ENCODE measurements at places on chromosomes 2 and 18.
A peak's percentile ranks its signal among the peaks of the same experiment; 100 is the strongest.

DNA sequence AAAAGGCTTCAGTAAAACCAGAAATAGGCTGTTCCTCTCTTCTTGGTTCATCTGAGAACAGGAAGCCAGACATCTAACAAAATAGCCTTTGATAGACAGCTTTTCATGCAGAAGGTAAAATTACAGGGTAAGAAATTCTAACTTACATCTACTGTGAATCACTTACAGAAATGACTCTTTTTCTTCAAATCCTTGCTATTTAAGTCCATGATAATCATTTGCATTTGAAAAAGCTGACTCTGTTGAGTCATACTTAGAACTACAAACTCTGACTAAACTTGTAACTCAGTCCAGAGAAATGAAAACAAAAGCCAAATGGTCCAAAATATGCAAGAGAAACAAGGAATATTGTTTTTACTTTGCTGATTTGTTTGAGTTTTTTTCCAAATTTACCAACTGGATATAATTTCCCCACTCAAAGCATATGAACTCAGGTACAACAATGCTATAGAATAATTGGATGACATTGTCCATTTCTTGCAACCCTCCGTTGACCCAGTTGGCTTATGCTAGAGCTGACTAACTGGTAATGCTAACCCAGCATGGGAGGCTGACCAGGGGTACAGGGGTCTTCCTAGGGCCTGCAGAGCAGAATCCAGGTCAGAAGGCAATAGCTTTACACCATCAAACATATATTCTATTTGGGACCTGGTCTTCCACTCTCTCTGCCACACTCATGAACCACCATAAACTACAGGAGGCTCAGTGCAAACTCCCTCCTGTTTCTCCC, 18.8 kb upstream of the MREG start:
- DNase-seq = no peak
- H3K27me3 ChIP-seq = no peaks in the 10 kb centered on the region
- peak overlapping the region; percentile 42 for H3K27ac ChIP-seq
- H3K4me3 ChIP-seq = no peak overlapping the region
- H3K36me3 ChIP-seq = peaks cover 24% of the 10 kb centered on the region

DNA sequence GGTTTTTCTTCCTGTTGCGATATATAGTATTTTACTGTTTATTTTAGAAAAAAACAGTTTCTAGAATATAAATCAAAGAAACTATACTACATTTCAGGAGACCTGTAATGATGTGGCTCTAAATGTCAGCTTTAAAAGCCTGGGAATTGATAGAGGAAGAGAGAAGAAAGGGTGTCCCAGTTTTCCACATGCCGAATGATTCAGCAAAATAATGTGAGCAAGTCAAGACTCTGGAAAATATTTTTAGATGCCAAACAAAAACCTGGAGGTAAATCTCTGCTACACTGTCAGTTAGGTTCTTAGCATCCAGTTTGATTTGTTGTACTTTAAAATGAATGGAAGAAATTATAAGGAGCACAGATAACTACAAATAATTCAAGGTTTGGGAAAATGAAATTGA, 67.1 kb upstream of the DSG1 start:
- H3K4me1 ChIP-seq = no peaks in the 10 kb centered on the region
- no peak overlapping the region for H3K27ac ChIP-seq
- no peak for DNase-seq
- no peak overlapping the region for H3K4me3 ChIP-seq
- H3K36me3 ChIP-seq = no peaks in the 10 kb centered on the region
- no peaks in the 10 kb centered on the region for H3K27me3 ChIP-seq

GRCh38 chr18:39225373-39225772, 1659.8 kb upstream of the CELF4 start:
- no peaks in the 10 kb centered on the region for H3K27me3 ChIP-seq
- H3K36me3 ChIP-seq = no peaks in the 10 kb centered on the region
- no peak overlapping the region for H3K27ac ChIP-seq
- H3K4me1 ChIP-seq = no peaks in the 10 kb centered on the region
- no peak for DNase-seq
- no peak overlapping the region for H3K4me3 ChIP-seq

GRCh38 chr2:145026456-145027455, 506.8 kb upstream of the ZEB2 start:
- H3K27me3 ChIP-seq = no peaks in the 10 kb centered on the region
- no peaks in the 10 kb centered on the region for H3K36me3 ChIP-seq

- peaks cover 22% of the 10 kb centered on the region for H3K27me3 ChIP-seq
- no peak overlapping the region for H3K27ac ChIP-seq
- H3K4me3 ChIP-seq = no peak overlapping the region
- H3K36me3 ChIP-seq = no peaks in the 10 kb centered on the region
Measured at GRCh38 chr2:861655-862354, 88.8 kb upstream of the SNTG2 start.

DNA sequence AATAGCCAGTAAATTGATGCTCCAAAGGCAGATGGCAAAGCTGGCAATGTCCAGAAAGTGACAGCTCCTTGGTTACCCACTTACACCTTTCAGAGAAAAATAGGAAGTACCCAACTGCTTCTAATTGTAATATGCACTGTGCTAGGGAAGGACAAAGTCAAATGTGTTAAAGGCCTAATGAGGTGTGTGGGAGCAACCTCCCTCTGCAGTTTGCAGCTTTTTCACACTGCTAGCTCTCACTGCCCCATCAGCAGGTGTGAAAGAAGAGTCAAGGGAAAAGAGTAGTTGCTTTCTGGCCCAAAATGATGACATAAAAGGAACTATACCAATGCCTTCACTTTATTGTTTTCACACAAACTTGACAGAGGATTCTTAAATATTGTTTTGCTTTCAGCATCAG, 284.1 kb upstream of the SETBP1 start:
- H3K4me3 ChIP-seq = no peak overlapping the region
- no peak for DNase-seq
- no peaks in the 10 kb centered on the region for H3K36me3 ChIP-seq
- no peaks in the 10 kb centered on the region for H3K4me1 ChIP-seq
- H3K27me3 ChIP-seq = no peaks in the 10 kb centered on the region

GRCh38 chr2:203549406-203549805, 14.3 kb upstream of the RAPH1 start:
- H3K27me3 ChIP-seq = peaks cover 10% of the 10 kb centered on the region
- H3K27ac ChIP-seq = no peak overlapping the region
- no peak for DNase-seq
- peaks cover 9% of the 10 kb centered on the region for H3K4me1 ChIP-seq
- H3K4me3 ChIP-seq = no peak overlapping the region

- no peaks in the 10 kb centered on the region for H3K27me3 ChIP-seq
- H3K4me3 ChIP-seq = no peak overlapping the region
- no peak for DNase-seq
Measured at GRCh38 chr2:132936261-132936660, 266.3 kb upstream of the LYPD1 start.

- no peaks in the 10 kb centered on the region for H3K36me3 ChIP-seq
- no peak overlapping the region for H3K27ac ChIP-seq
- H3K4me1 ChIP-seq = peaks cover 20% of the 10 kb centered on the region
- H3K27me3 ChIP-seq = peaks cover 65% of the 10 kb centered on the region
Measured at GRCh38 chr2:109124982-109125592, 3.9 kb upstream of the SH3RF3 start.

DNA sequence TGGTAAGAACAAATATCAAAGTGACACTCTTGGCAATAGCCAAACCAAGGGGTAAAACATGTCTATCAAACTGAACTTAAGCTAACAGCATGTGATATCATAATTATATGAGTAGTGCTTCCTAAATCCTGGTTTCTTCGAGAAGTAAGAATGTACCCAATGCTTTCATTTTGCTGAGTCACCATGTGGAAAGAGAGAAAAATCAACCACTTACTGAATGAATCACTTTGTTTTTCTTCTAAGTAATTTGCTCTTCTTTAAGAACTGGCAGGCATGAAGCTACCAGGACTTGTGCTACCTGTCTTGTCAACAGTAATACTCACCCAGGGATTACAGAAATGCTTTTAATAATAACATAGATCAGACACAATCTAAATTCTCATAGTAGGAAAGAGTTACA, 19.0 kb upstream of the DUSP19 start:
- H3K4me1 ChIP-seq = no peaks in the 10 kb centered on the region
- peaks cover 16% of the 10 kb centered on the region for H3K27me3 ChIP-seq
- no peak overlapping the region for H3K27ac ChIP-seq
- H3K4me3 ChIP-seq = no peak overlapping the region
- H3K36me3 ChIP-seq = no peaks in the 10 kb centered on the region
- DNase-seq = no peak

DNA sequence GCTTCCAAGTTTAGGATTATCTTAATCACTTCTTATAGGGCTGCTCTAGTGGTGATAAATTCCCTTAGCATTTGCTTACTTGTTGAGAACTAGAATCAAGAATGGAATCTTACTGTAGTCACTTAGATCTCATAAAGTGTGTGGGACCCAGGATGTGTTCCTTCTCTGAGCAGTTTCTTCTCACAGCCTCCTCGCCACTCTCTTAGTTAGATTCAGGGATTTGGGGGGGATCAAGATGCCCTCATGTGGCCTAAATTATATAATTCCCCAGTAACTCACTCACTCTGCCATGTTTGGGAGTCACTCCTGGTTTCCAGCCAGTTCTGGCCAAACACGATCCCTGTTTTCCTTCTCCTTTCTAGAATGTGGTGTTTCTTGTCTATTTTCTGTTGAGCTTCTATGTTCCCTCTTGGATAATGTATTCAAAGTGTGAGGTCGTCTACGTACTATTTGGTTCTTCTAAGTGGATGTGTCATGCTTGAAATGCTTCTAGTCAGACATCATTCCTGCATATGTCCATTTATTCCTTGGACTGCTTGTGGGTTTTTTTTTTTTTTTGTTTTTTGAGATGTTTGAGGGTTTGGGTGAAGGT, 414.9 kb upstream of the SYT4 start:
- no peaks in the 10 kb centered on the region for H3K27me3 ChIP-seq
- H3K4me3 ChIP-seq = no peak overlapping the region
- H3K4me1 ChIP-seq = no peaks in the 10 kb centered on the region
- H3K36me3 ChIP-seq = no peaks in the 10 kb centered on the region
- no peak overlapping the region for H3K27ac ChIP-seq

- no peak overlapping the region for H3K4me3 ChIP-seq
- no peaks in the 10 kb centered on the region for H3K4me1 ChIP-seq
- H3K27ac ChIP-seq = no peak overlapping the region
- H3K27me3 ChIP-seq = peaks cover 19% of the 10 kb centered on the region
Measured at GRCh38 chr2:24164416-24164973, 10.4 kb upstream of the FAM228A start.

DNA sequence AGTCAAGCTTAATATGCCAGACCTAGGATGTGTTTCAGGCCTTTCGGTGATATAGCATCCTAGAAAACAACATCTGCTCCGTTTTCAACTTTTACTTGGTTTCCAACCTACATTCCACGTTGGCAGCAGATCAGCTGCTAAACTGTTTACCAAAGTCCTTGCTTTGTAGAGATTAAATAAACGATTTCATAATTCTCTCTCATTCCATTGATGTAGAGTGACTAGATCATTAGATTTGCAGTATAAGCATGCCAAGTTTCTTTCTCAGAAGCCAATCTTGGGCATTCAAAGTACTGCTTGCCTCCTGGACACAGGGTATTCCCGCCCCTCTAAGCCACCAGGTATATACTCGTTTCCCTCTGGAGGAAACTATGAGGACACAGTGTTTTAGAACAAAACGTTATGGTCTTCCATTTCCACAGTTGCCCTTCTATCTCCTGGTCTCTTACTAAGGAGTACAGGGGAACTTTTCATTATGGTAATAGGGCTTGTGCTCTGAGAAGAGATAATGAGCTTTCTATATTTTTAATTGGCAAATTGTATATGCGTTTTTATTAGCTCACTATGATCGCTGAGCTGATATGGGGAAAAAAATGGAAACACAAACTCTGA, 10.5 kb upstream of the INSIG2 start:
- peaks cover 29% of the 10 kb centered on the region for H3K27me3 ChIP-seq
- H3K4me1 ChIP-seq = no peaks in the 10 kb centered on the region
- no peak overlapping the region for H3K27ac ChIP-seq
- H3K36me3 ChIP-seq = no peaks in the 10 kb centered on the region
- no peak overlapping the region for H3K4me3 ChIP-seq
